GM06990 (cell line): ENCODE measurements at places on chromosomes 5 and 9.

- DNase-seq, result no peak
These were observed 96.5 kb upstream of the LHFPL2 start for GRCh38 chr5:78744951-78745534.

DNA sequence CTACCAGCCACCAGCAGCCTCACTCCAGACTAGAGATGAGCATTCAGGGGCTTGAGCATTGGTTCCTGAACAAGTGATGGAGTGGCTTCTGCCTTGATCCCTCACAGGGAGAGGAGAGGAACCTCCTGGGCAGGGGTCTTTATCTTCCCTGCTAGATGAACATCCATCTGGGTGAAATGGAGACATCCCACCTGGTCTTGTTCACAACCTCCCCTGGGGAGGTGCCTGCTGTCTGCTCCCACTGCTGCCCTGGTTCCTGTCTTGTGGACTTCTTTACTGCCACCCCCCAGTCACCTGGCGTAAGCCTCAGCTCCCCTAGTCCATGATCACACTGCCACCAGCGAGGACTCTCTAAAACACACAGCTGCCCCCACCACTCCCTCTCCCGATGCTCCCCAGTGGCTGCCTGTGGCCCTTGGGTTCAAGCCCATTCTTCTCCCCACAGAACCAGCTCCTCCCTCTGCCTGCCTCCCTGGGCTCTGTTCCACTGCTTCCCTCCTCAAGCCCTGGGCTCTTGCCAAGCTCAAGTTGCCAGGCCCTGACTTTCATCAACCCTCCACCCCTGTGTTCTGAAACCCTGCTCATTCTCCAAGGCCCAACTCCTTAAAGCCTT lies 51.5 kb downstream of the COL15A1 start:
- no peak for DNase-seq

DNA sequence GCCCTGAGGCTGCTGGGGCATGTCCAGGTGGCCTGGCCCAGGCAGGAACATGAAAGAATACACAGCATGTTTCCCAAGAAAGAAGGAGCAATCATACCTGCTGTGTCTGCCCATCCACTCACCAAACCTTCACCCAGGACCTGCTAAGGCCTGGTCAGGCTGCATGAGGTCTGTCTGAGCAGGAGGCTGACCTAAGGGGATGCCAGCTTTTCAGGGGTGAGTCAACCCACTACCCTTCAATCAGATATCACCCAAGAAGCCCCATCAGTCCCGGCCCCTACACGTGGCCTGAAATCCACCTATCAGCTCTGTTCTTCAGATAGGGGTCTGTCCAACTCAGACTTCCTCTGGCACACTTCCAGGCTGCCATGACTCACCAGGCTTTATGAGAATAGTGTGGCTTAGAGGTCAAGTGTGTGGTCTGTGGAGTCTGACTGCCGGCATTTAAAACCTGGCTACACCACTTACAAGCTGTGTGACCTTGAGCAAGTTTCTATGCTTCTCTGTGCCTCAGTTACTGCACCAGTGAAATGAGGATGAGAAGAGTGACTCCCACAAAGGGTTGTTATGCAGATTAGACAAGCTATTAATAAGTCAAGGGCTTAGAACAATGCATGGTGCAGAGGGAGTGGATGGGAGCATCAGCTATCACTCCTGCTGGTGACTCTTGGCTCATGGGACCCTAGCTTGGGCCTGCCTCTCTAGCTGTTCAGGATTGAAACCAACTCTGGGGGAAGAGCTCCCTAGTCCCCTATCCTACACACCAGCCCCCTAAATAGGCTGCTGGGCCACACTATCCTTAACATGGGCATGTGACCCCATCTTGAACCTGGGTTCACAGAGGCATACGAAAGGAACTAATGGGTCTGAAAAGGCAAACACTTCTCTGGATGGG lies 130.3 kb downstream of the PAX5 start:
- no peak for DNase-seq

DNA sequence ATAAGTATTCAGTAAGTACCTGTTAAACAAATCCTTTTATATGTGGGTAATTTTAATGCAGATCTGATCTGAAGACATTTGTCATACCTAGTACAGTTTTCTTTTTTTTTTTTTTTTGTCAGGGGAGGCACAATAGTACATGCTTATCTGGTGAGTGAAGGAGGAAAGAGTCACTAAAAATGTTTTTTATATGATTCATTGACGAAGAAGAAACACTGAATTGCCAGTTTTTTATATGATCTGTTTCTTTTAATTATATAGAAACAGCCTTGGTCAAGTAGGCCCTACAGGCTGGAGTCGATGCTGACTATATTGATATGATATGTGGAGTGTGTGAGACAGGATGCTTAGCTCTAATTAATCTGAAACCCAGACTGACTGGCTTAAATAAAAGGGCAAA lies 315.2 kb downstream of the PSAT1 start:
- no peak for DNase-seq

DNA sequence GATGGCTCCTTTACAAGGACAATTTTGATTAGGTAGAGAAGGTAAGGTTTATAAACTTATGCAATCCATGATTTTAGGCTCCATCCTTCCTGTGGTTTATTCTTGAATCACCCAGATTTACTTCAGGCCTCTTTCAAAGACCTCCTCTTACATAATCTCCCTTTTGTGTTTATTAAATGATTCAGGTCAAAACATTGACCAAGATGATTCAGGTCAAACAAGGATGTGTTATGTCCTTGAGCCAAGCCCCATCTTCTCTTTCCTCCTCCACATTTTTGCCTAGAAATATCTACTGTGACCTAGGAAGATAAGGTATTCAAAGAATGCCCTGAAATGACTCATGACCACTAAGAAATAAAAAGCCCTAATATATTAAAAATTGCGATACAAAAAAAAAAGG lies 31.8 kb upstream of the TLR4 start:
- no peak for DNase-seq

- DNase-seq, result no peak
These were observed 511 bp upstream of the WDR41 start for GRCh38 chr5:77492653-77493000.

GRCh38 chr9:27471366-27471765 lies 52.7 kb upstream of the IFNK start:
- DNase-seq, result no peak

DNA sequence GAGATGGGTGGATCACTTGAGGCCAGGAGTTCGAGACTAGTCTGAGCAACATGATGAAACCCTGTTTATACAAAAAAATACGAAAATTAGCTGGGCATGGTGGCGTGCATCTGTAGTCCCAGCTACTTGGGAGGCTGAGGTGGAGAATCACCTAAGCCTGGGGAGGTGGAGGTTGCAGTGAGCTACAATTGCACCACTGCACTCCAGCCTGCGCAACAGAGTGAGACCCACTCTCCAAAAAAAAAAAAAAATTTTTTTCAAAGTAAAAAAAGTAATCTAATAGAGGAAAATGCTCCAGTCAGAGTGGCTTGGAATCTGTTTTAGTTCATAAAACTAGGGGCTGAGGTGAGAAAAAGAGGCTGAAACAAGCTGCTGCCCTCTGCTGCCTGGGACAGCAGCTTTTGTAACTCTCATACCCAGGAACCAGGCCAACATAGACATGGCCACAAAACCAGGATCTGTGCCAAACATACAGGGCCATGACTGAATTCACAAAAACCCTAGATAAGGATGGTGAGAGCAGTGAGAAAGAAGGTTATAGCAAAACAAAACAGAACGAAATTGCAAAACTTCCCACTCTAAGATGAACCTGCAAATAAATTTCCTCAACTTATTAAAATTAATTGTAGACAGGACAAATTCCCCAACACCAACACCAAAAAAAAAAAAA lies 13.1 kb upstream of the DCAF12 start:
- DNase-seq, result no peak

DNA sequence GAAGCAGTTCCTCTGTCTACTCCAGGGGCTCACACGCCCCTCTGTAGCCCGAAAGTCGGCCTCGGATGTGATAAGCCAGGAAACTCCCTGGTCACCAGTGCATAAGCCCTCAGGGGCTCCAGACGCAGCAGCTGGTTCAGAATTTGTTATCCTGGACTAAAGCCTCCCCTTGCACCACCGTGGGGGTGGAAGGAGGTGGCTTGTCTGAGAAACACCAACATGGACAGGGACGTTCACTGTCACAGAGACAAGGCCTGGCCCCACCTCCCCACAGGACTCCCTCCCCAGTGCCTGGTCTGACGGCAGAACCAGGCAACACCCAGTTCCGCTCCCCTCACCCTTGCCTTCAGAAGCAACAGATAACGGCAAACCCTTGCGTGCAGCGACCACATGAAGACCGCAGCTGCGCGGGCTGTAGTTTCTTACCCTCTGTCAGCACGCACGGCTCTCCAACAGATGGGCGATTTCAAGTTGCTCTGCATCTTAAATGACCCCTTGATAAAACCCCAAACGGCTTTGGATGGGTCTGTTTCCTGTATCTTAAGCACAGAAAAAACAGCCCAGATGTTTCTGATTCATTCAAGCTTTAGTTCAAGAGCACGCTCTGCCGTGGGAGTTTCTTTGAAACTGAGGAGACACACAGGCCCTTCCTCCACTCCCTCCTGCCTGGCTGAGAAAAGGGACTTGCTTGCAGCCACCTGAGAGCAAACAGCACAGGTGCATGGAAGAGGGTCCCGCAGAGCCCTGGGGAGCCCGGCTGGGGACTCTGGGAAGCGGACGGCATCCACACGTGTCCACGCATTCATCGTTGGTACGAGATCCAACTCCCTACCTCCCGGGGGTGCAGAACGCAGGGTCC lies 44.7 kb upstream of the NKD2 start:
- DNase-seq, result no peak

DNA sequence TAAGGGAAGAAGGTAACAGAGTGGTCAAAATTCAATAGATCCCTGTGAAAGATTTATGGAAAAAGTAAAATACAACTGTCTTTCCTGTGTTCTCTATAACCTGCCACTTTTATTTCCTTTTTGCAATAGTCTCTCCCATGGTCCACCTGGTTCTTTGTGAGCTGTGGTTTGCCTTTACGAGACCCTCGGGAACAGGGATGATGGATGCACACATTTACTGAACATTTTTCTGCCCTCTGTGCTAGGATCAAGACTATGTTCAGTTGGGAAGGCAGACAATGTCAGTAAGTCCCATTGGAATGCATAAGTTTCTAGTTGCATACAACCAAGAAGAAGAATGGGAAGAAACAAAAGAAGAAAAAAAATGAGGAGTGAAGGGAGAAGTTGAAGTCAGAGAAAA lies 281.2 kb downstream of the TRPM3 start:
- DNase-seq, result no peak

DNA sequence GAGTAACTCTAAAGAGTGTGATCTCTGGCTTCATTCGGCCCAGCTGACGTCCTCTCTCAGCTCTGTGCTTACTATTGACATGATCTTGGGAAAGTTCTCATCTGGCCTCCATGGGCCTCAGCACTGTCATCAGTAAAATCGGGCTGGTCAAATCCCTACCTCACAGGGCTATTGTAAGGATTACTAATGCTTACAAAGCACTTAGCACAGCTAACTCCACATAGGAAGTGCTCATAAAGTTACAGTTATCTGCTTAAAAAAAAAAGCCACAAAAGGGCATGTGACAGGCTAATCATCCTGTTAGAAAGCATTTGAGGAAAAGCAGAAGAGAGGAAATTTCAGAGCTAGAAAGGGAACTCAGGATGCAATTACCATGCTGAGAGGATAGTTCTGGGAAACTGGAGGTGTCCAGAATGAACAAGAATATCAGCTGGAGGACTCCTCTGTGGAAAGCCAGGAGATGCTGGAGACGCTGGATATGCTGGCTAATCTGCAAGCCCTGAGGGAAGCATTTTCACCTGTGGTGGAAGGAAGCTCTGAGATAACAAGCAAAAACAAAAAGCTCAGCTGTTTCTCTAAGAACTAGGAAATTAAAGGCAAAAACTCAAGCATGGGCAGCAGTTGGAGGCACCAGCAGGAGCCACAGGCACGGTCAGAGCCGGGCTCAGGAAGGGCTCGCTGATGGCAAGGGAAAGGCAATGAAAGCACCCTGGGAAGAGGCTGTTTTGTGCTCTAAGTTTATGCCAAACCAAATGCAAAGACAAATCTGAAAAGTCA lies 4.4 kb upstream of the BHMT start:
- DNase-seq, result no peak

- no peak for DNase-seq
These were observed 246.9 kb downstream of the CYLC2 start for GRCh38 chr9:103242025-103242424.

DNA sequence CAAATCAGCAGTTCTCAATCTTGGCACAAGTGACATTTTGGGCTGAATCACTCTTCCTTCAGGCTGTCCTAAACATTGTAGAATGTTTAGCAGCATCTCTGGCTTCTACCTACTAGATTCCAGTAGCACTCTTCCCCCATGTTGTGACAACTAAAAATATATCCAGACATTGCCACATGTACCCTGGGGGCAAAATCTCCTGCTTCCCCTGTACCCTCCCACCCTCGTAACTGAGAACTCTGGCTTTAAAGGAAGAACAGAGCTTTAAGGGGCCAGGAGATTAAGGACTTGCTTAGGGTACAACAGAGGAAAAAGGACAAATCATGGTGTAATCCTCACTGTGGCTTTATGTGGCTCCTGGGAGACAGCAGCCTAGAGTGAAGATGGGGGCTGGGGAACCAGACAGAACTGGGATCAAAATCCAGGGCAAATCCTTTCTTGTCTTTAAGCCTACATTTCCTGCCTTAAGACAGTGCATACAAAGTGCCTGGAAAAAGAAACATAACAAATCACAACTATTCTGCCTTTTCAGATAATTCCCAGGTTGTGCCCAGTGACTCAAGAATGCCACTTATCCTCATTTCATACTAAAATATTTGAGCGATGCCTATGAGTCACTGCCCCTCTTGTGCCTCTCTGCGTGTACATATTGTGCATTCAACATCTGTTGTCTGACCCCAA lies 109.3 kb downstream of the DAPK1 start:
- no peak for DNase-seq

DNA sequence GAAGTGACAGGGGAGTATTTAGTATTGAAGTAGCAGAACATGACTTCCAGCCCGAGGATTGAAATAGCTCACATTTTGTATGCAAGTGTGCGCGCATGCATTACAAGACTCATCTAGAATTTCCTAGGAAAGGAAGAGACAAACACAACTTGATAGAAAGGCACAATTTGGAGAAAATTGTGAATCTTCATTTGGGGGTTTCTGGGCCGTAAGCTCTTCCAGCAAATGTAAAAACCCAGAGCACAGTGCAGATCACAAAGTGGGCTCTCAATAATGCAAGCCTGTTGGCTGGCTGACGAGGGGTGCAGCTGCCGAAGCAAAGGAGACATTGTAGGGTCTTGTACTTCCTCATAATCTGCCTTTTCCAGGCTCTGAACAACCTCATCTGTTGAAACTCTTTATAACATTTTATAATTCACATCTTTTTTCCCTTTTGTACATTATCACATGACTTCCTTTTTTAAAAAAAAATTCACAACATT lies 109.0 kb downstream of the BAAT start:
- no peak for DNase-seq

GRCh38 chr5:18686253-18686652 lies 1052.0 kb downstream of the TAF11L14 start:
- DNase-seq, result no peak

DNA sequence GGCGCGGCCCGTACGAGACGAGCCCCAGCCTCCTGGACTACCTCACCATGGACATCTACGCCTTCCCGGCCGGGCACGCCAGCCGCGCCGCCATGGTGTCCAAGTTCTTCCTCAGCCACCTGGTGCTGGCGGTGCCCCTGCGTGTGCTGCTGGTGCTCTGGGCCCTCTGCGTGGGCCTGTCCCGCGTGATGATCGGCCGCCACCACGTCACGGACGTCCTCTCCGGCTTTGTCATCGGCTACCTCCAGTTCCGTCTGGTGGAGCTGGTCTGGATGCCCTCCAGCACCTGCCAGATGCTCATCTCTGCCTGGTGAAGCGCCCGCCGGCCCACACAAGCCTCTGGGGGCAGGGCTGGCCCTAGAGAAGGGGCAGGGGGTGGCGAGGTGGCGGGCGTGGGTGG lies 18.5 kb downstream of the PLPP7 start:
- DNase-seq, result no peak
